Activated naive CD4-positive, alpha-beta T cell treated with anti-CD3 and anti-CD28 coated beads, Interleukin-2, amount 50 U/mL, for 72 hours (primary cell): ENCODE measurements at places on chromosomes 5 and 9.

- DNase-seq, result no peak
Measured at GRCh38 chr5:10946050-10946449, 185.0 kb upstream of the DAP start.

DNA sequence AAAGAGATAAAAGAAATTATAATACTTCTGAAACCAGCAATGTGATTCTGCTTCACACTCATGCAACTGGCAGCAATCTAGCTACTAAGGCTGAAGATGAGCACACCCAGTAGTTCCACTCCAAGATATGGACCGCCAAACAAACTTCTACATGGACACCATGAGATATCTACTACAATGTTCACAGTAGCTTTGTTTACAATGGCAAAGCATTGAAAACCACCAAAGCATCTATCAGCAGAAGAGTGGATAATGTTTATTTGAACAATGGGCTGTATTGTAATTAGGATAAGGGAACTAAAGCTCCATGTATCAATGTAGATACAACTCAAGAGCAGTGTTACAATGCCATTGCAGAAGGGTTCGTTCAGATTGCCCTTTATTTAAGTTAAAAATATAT lies 91.2 kb upstream of the ERBIN start:
- no peak for DNase-seq

DNA sequence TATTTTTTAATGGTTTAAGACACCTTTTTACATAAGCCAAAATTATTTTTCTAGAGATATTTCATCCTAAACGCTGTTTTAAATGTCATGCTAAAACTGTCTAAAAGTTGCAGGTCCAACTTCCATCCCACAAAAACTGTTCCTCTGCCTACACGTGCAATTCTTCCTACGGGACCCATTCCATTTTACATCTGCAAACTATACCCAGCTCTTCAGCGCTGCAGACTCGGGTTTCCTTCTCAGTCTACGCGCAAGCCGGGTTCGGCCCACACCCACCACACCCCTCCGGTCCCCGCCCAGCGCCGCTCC lies 8.7 kb downstream of the RANBP6 start:
- DNase-seq, result no peak

DNA sequence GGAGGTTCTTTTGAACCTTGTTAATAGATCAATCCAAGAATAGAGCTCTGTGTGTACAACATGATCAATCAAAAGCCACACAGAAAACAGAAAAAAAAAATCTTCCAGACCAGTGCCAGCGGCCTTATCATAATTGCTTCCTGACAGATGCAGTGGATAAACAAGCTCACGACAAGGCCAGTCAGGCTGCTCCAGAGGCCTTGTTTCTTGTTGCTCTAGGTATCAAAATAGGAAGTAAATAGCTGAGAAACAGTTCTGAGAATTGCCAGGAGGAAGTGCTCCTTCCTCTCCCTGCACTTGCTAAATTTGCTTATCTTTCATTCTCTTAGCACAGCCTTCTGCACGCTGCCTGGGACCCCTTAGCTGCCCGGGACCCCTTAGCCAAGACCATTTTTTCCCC lies 199.0 kb upstream of the TARS1 start:
- no peak for DNase-seq

DNA sequence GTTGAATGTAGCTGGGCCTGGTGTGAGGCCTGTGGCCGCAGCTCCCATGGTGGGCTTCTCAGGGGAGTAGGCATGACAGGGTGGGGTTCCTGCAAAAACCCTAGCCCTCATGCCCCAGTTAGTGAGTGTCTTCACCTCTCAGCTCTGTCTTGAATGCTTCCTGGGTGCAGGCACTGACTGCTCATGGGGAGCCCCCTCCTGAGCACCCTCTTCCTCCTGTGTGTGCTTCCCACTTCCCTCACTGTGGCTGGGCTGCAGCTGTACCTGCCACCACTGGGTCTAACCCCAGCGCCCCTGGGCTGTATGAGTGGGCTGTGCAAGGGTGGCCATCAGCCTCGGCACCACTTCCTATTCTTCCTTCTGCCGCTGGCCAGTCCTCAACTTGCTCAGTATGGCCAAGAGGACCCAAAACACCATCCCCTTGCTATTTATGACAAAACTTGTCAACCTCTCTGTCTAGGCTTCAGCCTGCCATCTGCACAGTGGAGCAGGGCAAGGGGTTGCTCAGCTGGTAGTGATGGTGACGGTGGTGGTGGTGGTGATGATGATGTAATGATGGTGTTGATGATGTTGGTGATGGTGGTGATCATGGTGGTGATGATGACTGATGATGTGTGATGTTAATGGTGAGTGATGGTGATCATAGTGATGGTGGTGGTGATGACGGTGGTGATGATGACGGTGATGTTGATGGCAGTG lies 67.5 kb downstream of the RXRA start:
- DNase-seq, result no peak

GRCh38 chr5:172051643-172052339 lies 45.4 kb upstream of the FBXW11 start:
- DNase-seq, result no peak

- DNase-seq, result no peak
Measured at GRCh38 chr5:4703931-4704458, 436.1 kb upstream of the ADAMTS16 start.

DNA sequence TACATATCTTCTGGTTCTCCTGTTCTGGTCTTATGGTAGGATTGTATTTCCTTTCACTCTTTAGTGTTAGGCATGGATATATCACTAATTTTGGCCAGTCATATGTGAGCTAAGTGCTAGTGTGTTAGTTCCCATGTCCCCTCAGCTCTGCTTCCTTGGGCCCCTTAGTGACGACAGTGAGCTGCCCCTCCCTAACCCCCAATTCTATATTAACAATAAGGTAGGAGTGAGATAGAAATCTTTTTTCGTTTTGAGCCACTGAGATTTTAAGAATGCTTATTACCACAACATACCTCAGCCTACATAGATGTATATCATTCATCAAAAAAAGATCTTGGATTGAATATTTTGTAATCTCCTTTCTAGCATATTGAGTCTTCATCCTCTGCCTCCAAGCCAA lies 100.5 kb downstream of the PARP8 start:
- no peak for DNase-seq
